ENCODE measurements at places on chromosomes 1 and 21.
A peak's percentile ranks its signal among the peaks of the same experiment; 100 is the strongest.

DNA sequence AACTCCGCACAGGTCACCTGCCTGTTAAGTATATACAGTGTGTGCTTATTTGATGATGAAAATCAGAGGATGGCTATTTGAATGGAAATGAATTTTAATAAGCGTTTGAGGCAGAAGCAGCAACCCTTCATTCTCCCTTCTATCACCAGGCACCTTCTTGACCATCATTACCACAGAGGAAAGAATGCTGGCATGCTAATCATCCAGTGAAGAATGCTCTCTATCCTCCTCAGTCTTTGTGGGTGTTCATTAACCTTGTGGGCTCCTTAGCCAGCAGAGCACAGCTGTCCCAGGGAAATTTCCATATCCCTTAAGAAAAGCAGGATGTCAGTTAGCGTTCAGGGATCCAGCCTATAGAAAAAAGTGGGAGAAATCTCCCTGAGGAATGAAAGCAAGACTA lies 428.0 kb upstream of the CAMK1G start:
- no peak for DNase-seq

DNA sequence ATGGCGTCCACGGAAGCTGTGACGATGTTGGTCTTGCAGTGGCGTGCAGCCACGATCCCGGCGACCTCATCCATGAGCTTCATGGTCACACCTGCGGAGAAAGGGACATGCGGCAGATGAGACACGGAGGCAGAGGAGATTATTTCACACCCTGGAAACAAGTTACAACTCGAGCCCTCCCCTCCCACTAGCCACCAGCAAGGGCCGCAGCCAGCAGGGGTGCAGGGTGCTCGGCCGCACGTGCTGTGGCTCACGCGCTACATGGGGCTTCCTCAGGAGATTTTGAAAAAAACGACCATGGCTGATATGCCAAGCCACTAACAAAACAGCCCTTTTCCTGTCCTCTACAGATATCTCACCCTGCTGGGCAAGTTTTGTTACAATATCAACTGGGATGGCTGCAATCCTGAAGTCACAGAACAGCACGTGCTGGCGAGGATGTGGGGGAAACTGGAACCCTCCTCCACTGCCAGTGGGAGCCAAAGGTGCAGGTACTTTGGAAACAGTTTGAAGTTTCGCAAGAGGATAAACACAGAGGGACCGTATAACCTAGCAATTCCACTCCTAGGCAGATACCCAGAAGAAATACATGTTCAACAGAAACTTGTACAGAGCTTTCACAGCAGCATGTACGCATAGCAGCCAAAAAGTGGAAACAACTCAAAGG lies 34.1 kb upstream of the GPR153 start:
- no peak for DNase-seq

DNA sequence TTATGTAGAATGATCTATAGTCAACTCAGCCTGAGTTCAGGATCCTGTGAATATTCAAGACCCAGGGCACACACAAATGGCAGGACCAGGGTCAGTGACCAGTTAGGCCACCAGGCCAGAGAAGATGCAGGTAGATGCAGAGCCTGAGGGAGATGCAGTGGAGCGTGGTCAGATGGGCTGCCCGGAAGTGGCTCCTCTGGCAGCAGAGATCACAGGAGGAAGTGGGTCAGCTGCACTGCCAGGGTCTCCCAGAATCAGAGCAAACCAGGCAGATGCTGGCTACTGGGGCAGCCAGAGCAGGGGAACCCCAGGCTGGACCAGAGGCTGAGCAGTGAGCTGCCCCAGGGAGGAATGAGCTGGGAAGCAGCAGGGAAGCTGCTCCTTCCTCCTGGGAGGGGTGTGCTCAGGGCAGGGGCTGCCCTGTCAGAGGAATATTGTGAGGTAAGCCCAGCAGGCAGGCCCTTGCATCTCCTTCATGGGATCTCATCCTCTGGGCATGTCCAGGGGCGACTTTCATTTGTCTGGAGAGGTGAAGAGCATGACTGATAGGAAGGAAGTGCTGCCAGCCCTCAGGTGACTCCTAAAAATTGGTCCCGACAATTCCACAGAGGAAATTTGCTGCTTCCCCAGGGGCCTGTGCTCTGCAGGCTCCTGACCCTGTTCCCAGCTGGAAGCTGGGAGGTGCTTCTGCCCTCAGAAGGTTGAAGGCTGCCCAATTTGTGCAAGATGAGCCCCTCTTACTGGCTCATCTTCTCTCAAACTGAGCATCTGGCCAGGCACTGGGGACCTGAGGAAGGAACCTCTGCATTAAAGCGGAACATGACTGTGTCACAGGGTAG lies 49.3 kb downstream of the STUM start:
- DNase-seq = no peak

GRCh38 chr1:197633447-197634078 lies 141.7 kb downstream of the DENND1B start:
- DNase-seq = no peak

DNA sequence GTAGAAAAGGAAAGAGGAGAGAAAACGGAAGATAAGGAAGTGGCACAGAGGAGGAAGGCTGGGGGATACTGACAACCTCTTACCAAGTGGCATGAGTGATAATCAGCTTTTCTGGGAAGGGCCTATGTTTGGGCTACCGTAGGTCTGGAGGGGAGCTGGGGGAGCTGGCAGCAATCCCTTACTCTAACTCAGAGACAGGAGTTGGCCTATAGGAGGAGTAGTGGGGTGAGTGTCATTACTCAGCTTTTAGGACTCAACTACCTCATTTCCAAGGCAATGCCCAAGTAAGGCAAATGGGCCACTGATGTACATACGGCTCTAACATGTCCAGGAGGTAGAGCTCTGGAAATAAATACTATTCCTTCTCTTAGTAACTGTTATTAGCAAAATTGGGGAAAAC lies 48.7 kb upstream of the DMRTA2 start:
- DNase-seq = no peak

DNA sequence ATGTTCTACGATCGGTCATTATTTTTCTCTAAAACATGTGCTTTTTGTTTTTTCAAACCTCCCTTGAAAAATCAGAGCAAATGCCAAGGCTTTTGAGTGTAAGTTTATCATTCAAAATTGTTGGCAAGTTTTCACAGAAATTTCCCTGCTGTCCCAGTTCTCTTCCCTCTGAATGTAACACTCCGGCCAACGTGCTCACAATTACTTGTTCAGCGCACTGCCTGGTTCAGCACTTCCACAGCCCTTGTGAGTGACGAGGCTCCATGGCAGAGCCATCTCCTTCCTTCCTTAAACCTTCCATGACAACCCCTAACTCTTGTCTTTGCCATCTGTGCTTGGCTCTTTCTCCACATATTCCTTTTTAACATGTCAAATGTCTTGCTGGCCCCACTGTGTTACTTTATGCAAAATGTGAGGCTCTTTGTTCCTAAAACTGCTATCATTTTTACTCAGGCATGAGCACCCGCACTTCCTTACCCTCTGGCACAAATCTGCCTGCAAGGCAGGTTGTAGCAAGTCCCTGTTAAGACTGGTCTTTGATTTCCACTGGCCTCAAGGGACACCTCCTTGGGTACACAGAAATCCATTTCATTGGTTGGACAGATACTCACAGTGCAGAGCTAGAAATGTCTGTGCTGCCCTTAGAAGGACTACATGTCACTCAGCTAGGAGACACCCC lies 142.8 kb downstream of the HUNK start:
- no peak for DNase-seq

- peak; percentile 80 for DNase-seq
These were observed at the start of gene WNT4 for GRCh38 chr1:22143065-22144033. Gene WNT4 (minus strand): TSS chr1:22143097. CDS start chr1:22142922, 175 bp downstream.

DNA sequence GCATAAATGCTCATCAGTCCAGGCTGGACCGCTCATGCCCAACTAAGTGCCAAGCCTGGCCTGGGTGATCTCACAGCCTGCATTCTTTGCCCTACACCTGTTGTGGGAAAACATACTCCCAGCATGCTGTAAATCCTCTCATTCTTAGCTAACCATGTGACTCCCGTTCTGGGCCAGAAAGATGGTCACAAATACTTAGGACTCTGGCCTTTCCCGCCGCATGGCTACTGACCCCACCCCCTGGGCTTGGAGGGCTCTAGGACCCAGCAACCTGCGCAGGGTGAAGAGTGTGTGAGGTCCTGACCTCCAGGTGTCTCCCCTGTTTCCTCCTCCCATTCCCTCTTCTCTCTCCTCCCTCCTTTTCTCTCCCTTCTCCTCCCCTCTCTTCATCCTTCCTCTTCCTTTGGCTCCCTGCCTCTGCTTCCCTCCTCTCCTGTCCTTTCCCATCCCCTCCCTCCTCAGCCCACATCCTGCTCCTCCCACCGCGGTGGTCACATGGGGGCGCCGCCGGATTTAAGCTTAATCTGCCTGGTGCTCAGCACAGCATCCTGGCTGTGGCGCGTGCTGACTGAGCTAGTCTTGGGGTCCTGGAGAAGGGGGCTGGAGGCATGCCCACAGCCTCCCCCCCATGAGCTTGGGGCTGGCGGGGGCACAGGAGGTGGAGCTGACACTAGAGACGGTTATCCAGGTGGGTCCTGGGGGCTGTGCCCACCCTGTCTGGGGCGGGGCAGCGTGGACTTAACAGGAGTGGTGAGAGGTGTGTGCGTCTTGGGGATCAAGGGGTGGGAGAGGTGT lies at the start of gene CROCC:
Gene CROCC, plus strand, starts transcription at position 541 of the 795 bp plus-strand sequence. Its CDS starts 88 bp downstream, at position 629.
- no peak for DNase-seq

DNA sequence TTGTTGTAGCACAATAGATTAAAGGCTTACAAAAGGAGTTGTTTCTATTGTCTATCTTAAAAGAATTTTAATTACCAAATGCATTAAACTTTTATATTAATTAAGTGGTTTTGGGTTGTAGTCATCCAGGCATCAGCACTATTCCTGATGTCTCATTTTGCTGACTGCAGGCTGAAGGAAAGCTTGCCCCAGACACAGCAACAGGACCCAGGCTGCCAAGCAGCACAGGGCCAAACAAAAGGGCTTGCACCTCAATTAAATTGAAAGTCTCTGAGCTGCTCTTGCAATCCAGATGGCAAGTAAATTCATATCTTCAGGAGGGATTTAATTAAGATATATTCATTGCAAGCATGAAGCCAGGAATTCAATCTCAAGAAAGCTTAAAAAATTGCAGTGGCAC lies 80.7 kb upstream of the CHODL start:
- DNase-seq = no peak

DNA sequence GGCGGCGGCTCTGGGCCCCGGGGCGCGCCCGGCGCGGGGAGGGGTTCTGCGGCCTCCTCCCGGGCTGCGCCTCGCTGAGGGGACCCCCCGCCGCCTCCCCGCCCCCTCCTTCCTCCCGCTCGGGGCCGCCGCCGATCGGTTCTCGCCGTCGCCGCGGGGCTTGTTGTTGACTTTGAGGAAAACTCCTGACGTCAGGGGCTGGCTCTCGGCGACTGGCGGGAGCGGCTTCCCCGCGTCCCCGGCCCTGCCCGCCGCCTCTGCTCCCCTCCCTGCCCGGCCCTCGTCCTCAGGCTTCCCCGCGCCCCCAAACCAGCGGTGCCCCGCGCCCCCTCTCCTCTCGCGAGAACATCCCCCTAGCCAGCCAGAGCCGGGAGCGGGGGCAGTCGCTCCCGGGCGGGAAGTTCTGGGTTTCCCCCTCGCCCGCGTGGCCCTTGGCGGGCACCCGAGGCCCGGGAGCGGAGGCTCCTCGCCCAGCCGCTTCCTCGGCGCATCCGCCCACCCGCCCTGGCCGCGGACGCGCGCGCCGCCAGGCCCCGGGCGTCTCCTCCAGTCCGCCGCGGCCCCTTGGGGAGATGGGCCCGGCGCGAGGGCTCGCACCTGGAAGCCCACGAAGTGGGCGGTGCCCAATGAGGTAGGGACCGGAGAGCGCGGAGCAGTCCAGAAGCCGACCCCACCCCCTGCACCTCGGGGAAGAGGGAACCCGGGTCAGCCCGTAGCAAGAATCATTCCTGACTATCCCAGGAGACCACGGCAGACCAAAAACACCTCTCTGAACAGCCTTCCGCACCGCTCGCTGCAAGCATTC lies 611 bp upstream of the AKT3 start:
- DNase-seq = peak; percentile 43

GRCh38 chr1:14716474-14716873 lies 118.0 kb downstream of the KAZN start:
- no peak for DNase-seq

GRCh38 chr1:168723000-168723399 lies 6.0 kb downstream of the DPT start:
- no peak for DNase-seq

DNA sequence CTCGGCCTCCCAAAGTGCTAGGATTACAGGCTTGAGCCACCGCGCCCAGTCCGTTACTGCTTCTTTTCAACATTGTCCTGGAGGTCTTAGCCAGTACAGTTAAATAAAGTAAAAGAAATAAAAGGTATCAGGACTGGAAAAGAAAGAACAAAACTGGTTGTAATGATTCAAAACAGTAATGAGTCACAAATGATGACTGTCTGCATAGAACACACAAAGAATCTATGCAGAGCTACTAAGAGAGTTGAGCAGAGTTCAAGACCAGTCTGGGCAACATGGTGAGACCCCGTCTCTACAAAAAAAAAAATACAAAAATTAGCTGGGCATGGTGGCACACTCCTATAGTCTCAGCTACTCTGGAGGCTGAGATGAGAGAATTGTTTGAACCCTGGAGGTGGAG lies 23.4 kb downstream of the BCAR3 start:
- DNase-seq = no peak

- DNase-seq = no peak
These were observed 206.3 kb upstream of the KCTD3 start for GRCh38 chr1:215360758-215361157.

GRCh38 chr1:89444791-89445190 lies 79.8 kb upstream of the LRRC8B start:
- DNase-seq = no peak

- DNase-seq = no peak
These were observed 6.4 kb downstream of the PTAFR start for GRCh38 chr1:28170001-28170596.

DNA sequence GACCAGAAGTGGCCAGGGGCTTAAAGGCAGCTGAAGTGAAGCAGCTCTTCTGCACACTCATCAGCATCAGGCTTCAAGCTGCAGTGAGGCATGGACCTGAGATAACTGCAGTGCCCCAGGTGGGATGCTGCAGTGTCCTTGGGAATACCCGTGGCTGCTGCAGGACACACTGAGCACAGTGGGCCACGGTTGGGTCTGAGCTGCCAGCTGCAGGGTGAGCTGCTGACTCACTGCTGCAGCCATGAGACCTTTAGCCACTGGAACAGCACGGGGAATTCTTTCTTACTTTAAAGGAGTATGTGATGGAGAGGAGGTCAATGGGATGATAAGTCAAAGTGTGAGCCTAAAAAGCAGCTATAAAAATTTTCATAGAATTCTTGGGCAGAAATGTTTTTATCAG lies 102.1 kb downstream of the XCL2 start:
- DNase-seq = no peak

GRCh38 chr1:66893712-66894111 lies 30.9 kb downstream of the DNAI4 start:
- no peak for DNase-seq

- no peak for DNase-seq
These were observed 59.1 kb downstream of the CHD5 start for GRCh38 chr1:6121021-6121421.

All from GM12891 (cell line).